Neuronal stem cell (in vitro differentiated cells): ENCODE measurements at places on chromosomes 13 and 19.

GRCh38 chr13:50441130-50441529 lies 402.4 kb downstream of the DLEU7 start:
- no peaks in the 10 kb centered on the region for H3K27me3 ChIP-seq
- no peaks in the 10 kb centered on the region for H3K4me1 ChIP-seq
- no peaks in the 10 kb centered on the region for H3K36me3 ChIP-seq
- no peak overlapping the region for H3K27ac ChIP-seq
- no peak for DNase-seq

GRCh38 chr13:101626925-101627555 lies 174.6 kb downstream of the ITGBL1 start:
- H3K36me3 ChIP-seq: no peaks in the 10 kb centered on the region
- H3K4me3 ChIP-seq: no peak overlapping the region
- H3K27ac ChIP-seq: no peak overlapping the region
- no peaks in the 10 kb centered on the region for H3K4me1 ChIP-seq

GRCh38 chr13:38381890-38382289 lies 32.2 kb downstream of the UFM1 start:
- no peaks in the 10 kb centered on the region for H3K36me3 ChIP-seq
- no peak overlapping the region for H3K4me3 ChIP-seq
- H3K27ac ChIP-seq: no peak overlapping the region
- no peak for DNase-seq

DNA sequence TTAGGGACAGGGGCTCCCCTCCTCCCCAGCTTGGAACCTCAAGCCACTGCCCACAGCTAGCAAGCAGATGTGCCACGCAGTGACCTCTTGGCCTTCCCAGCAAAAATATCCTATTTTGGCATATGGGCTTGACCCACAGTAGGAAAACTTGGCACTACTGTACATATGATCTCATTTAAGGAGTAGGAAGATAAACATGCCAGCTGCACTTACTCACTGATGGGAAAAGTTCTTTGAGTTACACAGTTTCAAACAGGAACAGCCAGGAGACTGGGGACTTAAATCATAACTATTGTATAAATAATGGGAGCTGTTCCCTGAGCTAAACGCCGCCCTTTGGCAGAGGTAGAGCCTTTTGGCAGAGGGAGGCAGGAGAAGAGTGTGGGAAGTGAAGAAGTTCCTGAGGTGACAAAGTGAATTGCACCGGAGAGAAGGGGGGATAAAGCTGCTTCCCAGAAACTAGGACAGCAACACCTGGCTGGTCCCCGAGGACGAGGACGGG lies 6.1 kb downstream of the SACS start:
- H3K4me1 ChIP-seq: peaks cover 18% of the 10 kb centered on the region
- DNase-seq: no peak
- no peaks in the 10 kb centered on the region for H3K27me3 ChIP-seq
- H3K27ac ChIP-seq: no peak overlapping the region
- no peak overlapping the region for H3K4me3 ChIP-seq
